GM23248 (cell line): ENCODE measurements at places on chromosomes 1 and 21. TPM values are rescaled to one million over a fixed set of nuclear protein-coding genes. Genes with fewer than 3 reads are reported as not detected.

DNA sequence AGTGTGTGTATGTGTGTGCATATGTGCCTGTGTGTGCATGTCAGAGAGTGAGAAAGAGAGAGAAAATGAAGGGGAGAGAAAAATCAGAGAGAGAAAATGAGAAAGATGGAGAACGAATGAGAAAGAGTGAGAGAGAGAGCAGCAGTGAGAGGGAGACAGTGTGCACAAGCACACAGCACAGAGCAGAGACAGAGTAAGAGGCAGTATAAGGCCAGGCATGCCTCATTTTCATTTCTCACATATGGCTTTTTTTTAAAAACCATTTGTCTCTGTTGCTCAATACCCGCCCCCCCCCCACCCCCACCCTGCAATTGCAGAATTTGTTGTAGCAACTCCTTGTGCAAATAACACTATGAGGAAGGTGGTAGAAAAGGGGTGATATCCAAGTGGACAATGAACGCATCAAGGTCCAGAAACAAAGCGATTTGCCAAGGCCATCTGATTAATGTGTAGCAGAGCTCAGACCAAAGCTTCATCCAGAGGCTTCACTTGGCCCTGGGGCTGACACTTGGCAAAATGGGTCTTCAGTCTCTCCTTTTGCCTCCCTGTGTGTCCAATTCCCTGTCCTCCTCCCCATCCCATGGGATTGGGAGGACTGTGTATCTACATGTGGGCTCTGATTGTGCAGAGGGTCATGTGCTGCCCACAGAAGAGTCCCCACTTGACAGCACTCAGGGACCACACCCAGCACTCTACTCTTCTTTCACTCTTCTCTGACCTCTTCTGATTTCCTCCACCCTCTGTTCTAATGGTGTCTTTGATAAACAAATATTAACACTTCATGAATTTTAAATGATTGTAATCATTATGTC is 38.9 kb upstream of the HSD3B1 start:
- no peak for DNase-seq

DNA sequence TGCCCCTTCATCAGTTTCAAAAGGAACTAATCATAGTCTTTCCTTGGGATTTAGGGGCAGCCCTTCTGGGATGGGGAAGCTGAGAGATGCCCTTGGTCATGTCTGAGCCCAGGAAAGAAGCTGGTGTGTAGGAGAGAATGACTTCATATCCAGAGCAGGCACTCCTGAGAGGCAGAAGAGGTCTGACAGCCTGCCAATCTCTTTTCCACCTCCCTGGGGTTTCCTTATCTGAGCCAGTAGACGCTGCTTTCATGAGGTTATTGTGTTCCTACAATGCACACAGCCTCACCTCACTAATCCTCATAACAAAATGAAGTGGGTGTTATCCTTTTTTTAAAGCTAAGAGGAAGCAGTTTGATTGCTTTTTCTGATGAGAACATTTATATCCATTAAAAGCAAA is 14.1 kb downstream of the ROR1 start:
- no peak for DNase-seq

DNA sequence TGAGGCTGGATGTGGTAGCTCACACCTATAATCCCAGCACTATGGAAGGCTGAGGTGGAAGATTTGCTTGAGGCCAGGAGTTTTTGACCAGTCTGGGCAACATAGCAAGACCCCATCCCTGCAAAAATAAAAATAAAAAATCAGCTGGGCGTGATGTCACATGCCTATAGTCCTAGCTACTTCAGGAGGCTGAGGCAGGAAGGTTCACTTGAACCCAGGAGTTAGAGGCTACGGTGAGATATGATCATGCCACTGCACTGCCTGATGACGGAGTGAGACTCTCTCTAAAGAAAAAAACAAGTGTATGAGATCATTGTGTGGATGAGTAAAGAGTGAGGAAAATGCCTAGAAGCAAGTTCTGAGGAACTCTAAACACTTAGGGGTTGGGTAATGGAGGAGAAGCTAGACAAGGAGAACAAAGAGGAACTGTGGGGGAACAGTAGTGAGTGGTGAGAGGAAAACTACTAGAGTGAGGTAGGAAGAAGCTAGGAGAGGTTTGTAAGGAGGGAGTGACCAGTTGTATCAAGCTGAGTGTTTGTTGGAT is 17.0 kb downstream of the CLIC4 start:
- DNase-seq = peak; percentile 78

DNA sequence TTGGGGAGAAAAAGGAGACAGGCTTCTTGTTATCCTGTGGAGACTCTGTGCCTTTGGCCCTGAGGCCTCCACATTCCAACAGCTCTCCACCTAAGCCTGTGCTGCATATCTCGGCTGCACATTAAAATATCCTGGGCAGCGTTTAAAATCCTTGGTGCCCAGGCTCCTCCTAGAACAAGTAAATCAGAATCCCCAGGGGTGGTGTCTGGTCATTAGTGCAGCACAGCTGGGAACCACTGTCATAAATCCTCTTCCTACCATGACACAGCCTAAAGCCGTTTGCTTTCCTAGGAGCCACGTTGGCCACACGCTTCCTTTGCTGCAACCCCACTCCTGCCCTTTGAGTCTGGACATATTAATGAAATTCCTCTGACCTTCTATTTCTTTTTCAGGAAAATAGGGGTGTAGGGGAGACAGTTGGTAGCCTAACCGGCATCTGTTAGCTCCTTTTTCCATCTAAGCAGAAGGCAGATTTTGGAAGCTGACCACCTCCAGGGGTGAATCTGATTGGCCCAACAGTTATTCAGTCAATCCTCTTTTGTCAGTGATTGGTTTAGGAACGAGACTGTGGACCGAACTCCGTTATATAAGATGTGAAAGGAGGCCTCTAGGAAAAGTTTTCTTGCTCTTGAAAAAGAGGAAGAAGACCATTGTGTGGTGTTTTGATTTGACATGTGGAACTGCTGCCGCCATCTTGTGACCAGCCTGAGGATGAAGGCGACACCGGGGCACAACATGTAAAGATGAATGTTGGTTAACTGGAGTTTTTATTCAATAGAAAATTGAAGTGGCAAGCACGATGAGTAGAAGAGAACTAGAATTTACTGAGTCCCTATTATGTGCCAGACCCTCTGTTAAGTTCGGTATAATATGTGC is 41.9 kb downstream of the JUN start:
- DNase-seq = no peak

DNA sequence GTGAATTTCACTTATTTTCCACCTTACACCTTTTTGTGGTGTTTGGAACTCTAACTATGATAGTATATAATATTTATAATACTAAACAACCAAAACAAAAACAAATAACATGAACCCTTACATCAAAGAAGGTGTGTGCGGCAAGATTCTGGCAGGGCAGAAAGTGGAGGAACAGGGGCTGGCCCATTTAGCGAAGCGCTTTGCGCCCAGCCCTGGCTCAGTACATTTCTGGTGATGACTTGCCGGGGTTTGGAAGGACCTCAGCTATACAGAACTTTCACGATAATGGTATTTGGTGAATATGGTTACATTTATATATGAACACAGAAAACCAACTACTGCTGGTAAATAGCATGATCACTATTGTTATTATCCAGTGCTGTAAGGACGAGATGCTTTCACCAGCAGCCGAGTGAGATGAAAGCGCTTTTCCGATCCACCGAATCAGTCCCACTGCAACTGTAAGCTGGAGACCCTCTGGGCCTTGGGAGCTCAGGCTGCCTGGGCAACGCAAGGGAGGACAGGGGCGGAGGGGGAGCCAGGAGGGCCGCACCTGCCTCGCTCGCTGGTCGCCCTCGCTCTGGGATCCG is 63.9 kb downstream of the CD247 start:
- no peak for DNase-seq

GRCh38 chr1:75954586-75954985 is 22.4 kb upstream of the ASB17 start:
- peak; percentile 45 for DNase-seq

- no peak for DNase-seq
Observed at GRCh38 chr1:160164121-160164520, 12.7 kb downstream of the ATP1A4 start.

DNA sequence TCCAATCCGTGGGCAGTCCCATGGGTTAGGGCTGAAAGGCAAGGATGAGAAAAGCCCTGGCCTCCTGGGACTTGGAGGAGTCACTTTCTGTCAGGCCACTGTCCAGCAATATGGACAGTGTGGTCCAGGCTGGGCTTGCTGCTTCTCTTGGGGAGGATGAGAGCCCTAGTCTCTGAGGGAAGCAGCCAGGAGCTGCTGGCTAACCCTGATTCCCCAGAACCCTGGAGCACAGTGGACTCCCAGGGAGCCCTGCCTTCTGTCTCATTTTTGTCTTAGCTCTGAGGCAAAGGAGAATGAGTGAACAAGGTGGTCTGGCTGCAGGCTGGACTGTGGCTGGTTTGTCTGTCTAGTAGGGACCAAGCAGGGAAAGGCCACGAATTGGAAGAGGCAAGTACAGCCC is 23.8 kb upstream of the EDN2 start:
- DNase-seq = no peak

- peak; percentile 45 for DNase-seq
Observed at GRCh38 chr1:161020509-161021164, at the start of gene F11R. TSS of gene F11R (minus strand) at chr1:161021152. CDS start at chr1:161021073, 79 bp downstream.

DNA sequence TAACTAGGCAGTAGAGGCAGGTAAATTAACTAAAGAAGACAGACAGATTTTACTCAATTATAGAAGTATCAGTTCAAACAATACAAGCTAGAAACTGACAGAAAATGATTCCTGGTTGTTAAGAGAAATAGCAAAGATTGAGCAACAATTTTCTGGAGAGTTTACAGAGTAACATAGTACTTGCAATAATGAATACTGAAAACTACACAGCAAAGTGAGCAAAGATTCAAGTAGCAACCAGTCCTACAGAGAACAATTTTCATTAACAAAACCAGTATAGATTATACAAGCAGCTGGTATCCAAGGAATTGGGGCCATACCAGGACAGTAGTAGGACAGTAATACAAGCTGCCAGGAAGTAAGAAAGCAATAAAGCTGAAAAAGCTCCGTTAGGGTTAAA is 37.6 kb downstream of the EYA3 start:
- DNase-seq = no peak

DNA sequence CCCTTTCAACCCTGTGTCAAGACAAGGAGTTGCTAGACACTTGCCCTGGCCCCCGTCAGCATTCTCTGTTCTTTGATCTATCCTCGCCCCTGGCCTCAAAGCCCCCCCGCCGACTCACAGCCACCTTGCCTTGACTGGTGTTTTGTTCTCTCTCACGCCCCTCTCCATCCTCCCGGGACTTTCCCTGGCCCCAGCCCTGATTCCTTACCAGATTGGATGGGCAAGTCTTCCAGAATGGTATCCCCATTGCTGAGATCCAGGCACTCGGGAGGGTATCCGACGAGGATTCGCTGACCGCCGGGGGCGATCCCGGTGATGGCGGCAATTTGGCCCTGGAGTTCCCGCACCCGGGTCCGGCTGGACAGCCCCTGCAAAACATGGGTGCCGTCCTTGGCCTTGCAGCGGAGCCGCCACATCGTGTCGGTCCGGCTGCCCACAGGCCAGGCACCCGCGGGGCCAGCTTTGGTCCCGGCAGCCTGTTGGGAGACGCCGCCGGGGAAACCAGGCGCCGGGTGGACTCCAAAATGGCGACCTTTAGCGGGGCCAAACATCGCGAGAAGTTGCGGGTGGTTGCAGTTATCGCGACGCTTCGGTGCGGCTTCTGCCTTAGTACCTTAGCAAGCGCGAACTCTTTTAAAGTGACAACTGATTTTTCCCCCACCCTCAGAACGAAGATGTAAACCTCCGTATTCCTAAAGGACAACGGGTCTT is 373 bp downstream of the YOD1 start:
- peak; percentile 97 for DNase-seq

DNA sequence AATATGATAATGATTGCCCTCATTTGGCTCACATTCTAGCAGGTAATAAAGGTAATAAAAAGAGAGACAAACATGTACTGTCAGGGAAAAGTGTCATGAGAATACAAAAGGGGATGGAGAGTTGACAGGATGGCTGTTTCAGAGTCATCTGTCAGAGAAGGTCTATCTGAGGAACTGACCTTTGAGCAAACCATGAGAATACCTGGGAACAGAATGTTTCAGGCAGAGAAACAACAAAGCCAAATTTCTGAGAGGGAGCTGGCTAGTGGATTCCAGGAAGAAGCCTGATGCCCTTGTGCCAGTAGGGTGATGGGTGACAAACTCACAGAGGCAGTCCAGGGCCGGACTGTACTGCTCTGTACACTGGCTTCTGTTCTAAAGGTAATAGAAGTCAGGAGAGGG is 107.2 kb downstream of the C1orf21 start:
- DNase-seq = no peak

DNA sequence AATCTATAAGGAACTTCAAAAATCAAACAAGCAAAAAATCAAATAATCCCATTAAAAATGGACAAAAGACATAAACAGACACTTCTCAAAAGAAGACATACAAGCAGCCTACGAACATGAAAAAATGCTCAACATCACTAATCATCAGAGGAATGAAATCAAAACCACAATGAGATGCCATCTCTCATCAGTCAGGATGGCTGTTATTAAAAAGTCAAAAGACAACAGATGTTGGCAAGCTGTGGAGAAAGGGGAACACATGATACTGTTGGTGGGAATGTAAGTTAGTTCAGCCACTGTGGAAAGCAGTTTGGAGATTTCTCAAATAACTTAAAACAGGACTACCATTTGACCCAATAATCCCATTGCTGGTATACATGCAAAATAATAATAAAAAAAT is 226.4 kb downstream of the S1PR1 start:
- DNase-seq = no peak

The INSRR gene
- total RNA-seq = not detected in 2 replicates

The LCE2B gene
- total RNA-seq = not detected in 2 replicates

The EFCAB7 gene
- 1.4 and 37.5 TPM in 2 replicates for total RNA-seq

The ZNF648 gene
- total RNA-seq = not detected in 2 replicates
